Effector memory CD8-positive, alpha-beta T cell (primary cell): ENCODE measurements at places on chromosomes 7 and 10.

DNA sequence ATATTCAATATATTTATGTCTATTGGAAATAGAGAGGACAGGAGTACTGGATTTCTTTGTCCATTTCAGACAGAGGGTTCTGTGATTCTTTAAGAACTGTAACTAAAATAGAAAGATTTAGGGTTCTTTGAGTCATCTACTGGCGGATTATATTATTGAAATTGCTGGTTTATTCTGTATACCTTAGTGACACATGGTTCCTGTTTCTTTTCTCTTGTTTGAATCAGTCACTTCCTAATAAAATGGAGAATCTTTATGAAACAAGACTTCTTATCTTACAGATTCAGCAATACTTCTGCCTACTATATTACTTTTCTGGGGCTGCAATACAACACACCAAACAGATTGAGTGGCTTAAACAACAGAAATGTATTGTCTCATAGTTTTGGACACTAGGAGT lies 20.8 kb upstream of the ZNF800 start:
- DNase-seq = no peak

DNA sequence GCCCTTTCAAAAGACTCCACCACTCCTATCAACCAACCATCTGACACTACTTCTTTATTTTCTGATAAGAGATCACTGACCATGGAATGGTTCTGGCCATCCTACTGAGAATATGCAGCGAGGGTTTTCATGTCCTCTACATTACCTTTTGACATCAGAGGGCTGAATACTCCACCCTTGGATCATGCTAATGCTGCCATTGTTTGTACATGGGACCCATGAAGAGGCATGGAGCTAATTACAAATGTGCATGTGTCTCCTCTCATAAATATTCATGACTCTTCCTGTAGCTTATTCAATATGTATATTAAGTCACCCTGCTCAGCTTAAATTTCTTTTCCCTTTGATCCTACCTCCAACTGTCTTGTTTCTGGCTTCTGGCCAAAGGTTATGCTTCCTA lies 1065.8 kb upstream of the GHITM start:
- no peak for DNase-seq

- DNase-seq = no peak
Measured at GRCh38 chr10:6601246-6601805, 21.2 kb upstream of the PRKCQ start.

DNA sequence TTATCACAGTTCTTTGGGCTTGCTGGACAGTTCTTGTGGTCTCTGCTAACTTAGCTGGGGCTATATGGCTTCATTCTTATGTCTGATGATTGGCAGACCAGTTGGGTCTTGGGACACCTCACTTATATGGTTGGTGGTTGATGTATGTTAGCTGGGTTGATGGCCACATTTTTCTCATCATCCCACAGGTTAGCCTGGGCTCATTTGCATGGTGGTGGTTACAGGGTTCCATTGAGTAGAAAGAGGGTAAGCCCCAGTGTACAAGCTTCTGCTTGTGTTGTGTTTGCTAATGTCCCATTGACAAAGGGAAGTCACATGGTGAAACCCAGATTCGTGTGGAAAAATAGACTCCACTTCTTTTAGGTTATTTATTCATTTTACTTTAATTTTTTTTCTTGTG lies 40.6 kb downstream of the TMEM60 start:
- no peak for DNase-seq

DNA sequence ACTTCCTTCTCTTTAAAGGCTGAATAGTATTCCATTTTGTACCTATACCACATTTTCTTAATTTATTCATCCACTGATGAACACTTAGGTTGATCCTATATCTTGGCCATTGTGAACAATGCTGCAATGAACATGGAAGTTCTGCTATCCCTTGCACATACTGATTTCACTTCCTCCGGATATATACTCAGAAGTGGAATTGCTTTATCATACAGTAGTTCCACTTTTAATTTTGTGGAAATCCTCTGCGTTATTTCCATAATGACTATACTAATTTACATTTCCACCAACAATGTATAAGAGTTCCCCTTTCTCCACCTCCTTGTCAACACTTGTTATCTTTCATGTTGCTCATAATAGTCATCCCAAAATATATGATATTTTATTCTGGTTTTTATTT lies 312.6 kb downstream of the PLXDC2 start:
- DNase-seq = no peak

- no peak for DNase-seq
Measured at GRCh38 chr10:99315853-99316252, 13.3 kb upstream of the CNNM1 start.

DNA sequence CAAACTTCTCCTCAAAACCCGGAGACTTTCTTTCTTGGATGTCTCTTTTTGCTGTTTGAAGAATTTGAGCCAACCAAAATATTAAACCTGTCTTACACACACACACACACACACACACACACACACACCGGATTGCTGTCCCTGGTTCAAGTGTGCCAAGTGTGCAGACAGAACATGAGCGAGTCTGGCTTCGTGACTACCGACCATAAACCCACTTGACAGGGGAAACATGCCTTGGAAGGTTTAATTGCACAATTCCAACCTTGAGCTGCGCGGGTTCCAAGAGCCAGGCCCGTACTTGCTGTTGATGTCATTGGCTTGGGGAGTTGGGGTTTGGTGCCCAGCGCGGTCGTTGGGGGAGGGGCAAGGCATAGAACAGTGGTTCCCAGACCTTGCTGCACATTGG lies 1.7 kb downstream of the EGFR start:
- no peak for DNase-seq

GRCh38 chr7:114658216-114658615 lies 243.6 kb downstream of the FOXP2 start:
- no peak for DNase-seq

- DNase-seq = no peak
Measured at GRCh38 chr7:115135769-115136410, 214.0 kb downstream of the MDFIC start.

GRCh38 chr10:3568983-3569382 lies 216.0 kb downstream of the KLF6 start:
- DNase-seq = no peak

DNA sequence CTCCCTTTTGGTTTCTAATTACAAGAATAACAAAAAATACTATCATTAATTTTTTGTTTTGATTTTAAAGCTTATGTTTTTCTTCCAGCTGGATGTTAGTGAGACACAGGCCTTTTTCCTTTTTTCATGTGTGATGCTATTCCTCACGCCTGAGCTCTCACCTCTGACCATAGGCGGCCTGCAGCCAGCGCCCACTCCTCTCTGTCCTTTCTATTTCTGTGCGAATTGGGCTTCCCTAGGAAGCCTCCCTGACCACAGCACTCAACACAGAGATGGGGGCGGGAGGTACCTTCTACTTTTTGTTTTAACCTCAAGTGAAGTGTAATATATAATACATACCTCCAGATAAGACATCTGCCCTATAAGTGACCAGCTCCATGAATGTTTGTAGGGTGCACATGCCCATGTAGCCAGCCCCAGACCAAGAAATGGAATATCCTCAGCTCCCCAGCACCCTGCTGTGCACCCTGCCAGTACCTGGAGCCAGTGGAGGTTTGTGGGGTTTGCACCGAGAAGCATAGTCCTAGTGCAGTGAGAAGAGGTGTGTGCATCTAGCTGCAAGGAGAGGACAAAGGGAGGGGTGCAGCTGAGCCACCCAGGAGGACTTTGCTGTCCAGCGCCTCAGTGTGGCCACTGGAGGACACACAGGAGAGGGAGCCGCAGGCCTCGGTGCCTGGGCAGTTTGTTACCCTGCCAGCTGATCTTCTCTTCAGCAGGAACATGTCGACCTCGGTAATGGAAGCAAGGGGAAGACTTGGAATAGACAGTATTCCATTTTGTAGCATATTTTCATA lies 38.5 kb downstream of the BNIP3 start:
- DNase-seq = no peak

DNA sequence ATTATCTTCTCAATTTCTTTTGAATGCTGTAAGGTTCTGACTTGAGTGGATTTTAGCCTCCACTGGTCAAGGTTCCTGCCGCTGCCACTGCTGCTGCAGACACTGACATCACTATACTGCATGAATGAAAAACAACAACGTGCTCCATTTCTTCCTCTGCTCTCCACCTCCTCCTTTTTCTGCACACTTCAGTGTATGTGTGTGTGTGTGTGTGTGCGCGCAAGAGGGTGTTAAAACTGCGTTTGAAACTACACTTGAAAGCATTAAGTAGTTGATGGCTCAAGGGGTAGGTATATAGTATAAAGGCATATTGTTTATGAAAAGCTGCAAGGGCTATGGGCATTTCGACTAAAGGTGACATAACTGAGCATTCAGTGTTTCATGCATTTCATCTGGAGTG lies 3.5 kb downstream of the GLCCI1 start:
- no peak for DNase-seq

DNA sequence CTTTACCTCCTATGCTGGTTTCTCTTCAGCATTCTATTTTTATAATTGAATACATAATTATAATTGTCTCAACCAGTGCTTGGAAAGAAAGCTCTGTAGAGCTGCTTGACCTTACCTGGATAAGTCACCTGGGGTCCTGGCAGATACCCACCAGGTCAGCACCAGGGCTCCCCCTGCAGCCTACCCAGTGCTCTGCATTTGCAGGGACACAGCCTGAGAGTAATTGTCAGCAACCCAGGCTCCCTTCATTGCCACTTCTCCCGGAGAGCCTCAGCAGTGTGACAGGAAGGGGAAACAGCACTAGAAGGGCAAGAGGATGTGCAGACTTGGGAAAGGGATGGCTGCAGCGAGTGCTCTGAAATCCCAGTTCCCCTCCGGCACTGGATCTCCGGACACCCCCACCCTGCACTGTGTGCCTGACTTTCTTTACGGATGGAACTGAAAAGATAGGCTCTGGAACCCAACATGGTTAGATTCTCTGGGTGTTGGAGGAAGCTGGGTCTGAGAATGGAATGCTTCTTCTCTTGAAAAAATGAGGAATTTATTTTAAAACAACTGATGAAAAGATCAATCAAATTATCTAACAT lies 11.4 kb upstream of the PAX4 start:
- DNase-seq = no peak

- no peak for DNase-seq
Measured at GRCh38 chr10:4763960-4764428, 62.0 kb upstream of the AKR1E2 start.

DNA sequence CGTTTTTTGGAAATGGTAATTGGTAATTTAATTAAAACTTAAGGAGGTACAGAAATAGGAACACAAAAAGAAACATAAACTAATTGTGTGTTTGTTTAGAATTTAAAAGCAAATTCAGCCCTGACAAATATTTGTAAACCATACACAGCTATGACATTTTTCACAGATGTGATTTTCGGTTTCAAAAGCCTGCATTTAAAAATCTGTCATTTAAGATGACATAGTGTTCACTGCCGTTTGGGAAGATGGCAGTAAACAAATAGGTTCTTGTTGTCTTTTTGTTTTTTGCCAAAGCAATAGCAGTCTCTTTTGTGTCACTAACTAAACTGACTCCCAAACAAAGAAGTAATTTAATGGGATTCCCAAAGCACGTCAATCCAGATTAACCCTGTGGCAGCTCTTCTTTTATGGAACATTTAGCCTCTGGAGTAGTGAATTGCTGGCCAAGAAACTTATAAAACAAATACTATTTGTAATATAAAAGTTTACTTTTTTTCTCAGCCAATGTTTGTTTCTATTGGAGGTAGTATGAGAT lies 697.6 kb downstream of the PHTF2 start:
- no peak for DNase-seq

DNA sequence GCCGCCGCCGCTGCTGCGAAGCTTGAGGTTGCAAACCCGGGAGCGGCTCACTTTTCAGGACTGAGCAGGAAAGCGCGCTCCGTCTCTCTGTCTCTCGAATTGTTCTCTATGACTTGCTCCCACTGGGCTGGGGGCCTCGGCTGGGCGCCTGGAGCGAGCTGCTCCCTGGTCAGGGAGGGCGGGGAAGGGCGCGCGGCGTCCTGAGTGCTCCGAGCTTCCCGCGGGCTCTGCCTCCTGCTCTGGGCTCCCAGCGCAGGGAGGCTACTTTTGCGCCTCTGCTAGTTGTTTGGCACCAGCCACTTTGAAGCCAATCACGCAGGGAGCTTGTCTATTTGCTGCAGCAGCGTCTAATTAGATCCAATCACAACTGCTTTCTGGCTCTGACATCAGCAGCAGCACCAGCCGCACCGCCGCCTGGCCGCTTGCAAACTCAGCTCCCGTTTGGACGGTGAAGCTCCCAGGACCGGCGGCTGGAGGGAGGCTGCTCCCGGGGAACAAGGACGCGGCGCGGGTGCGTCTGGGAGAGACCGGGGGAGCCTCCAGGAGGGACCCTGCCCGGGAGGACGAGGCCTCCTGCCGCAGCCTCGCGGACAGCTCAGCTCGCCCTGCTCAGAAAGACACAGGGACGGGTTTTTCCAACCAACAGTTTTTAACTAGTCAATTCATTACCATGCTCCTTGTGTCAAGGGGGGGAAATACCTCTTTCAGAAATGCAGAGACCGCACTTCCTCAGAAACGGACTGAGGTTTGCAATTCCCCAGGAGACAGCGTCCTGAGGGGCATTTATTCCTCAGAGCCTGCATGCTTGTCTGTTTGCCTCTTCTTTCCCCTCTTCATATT lies at the start of gene ADARB2:
Gene ADARB2 (minus strand): TSS at position 304 of the 840 bp plus-strand sequence.
- no peak for DNase-seq

DNA sequence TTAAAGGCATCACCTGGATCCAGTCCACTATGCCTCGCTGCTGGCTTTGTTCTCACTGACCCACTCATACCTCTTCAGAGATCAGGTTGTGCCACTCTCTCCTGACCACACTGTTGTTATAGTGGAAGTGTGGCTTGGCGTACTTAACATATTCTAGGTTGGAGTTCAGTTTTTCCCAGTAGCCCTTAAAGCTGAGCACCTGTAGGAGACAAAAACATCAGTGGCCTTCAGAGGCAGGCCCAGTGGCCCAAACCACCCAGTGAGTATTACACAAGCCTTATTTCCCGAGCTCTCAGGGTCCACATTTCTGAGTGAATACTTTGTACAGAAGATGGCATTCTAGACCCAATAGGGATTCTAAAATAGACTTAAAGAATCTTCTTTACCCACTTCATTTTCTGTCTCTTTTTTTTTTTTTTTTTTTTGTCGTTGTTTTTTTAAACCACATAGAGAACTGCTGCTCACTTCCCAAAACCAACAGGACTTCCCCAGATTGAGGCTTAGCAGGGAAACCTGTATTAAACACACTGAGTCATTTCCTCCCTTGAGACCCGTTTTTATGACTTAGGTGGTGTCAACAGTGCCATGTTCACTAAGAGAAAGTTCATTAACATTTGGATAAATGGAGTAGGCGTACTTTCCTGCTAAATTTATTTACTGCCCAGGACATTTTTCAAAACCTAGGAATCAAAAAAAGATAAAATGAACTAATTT lies 85.8 kb downstream of the GSAP start:
- DNase-seq = no peak

DNA sequence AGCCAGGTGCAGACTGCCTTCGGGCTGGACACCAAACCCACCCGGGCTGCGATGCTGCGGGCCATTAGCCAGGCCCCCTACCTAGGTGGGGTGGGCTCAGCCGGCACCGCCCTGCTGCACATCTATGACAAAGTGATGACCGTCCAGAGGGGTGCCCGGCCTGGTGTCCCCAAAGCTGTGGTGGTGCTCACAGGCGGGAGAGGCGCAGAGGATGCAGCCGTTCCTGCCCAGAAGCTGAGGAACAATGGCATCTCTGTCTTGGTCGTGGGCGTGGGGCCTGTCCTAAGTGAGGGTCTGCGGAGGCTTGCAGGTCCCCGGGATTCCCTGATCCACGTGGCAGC lies 50.0 kb downstream of the VWA2 start:
- DNase-seq = no peak
